Prostate gland (tissue), 2 donors: ENCODE measurements at places on chromosomes 1 and 21. TPM values are rescaled to one million over a fixed set of nuclear protein-coding genes. Genes with fewer than 3 reads are reported as not detected.

DNA sequence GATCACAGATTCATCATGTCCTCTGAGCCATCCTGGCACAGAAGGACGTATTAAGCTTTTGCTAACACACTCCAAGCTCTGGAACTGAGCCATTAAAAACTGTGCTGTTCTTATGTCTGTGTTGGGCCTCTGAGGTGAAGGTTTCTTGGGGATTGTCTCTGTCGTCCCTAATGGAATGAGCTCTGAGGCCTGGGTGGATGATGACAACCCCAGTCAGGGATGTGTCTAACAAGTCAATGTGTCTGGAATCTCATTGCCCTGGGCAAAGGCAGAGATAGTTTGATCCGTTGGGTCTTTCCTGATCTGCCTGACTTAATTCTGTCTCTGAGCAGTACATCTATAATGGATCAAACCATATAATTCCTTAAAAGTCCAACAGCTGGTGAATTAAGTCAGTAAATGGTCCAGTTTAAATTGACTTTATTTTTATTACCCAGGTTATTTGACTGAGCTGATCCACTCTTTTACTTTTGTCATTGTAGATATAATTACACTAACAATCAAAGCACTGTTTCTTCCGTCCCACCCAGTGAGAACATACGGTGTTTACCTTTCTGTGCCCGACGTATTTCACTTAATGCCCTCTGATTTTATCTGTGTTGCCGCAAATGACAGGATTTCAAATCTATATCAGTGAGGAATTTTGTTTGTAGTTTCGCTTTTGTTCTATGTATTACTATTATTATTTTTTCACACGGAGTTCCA lies 38.8 kb upstream of the OR2B11 start:
- no peak overlapping the region for H3K4me3 ChIP-seq
- no peaks in the 10 kb centered on the region for H3K36me3 ChIP-seq
- H3K27ac ChIP-seq: peak overlapping the region; percentile 23
- H3K27me3 ChIP-seq: no peaks in the 10 kb centered on the region
- no peaks in the 10 kb centered on the region for H3K4me1 ChIP-seq

Gene IVL
- 0.57 TPM for total RNA-seq

DNA sequence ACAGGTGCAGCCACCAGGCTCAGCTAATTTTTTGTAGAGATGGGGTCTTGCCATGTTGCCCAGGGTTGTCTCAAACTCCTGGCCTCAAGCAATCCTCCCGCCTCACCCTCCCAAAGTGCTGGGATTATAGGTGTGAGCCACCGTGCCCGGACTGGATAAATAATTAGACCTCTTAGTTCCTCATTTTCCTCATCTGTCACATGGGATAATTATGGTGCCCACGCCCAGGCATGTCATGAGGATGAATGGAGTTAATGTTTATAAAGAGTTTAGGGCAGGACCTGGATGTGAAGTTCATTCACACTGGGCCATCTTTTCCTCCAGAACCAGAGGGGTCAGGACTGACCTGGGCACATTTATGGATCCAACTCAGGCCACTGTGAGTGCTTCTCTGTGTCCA lies 23.7 kb downstream of the PADI3 start:
- no peaks in the 10 kb centered on the region for H3K36me3 ChIP-seq
- no peaks in the 10 kb centered on the region for H3K4me1 ChIP-seq
- H3K4me3 ChIP-seq: no peak overlapping the region
- no peaks in the 10 kb centered on the region for H3K27me3 ChIP-seq
- H3K27ac ChIP-seq: no peak overlapping the region

Gene NES
- 33.4 TPM for total RNA-seq

- DNase-seq: no peak
- peaks cover 16% of the 10 kb centered on the region for H3K27me3 ChIP-seq
- H3K4me1 ChIP-seq: no peaks in the 10 kb centered on the region
- H3K36me3 ChIP-seq: no peaks in the 10 kb centered on the region
- no peak overlapping the region for H3K27ac ChIP-seq
Observed at GRCh38 chr1:2935184-2935583, 86.1 kb upstream of the ACTRT2 start.

DNA sequence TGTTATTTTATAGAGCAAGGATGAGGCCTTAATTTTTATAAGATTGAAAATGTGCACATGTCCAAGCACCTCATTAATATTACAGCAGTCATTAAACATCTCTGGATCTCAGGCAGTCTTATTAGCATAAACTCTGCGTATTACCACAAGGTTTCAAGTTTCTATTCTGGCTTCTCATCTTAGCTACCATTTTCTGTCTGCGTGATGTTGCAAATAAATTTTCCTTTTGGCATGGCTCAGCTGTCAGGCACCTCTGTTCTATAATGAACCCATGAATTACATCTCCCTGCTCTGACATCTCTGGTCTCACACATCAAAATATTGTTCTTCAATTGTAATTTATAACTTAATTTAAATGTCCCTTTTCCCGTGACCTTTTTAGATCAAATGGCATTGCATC lies 156.5 kb downstream of the SLC45A1 start:
- no peak overlapping the region for H3K4me3 ChIP-seq
- no peak overlapping the region for H3K27ac ChIP-seq
- no peaks in the 10 kb centered on the region for H3K36me3 ChIP-seq

Gene ZBTB17
- total RNA-seq: 28.2 TPM

Gene ELOA
- total RNA-seq: 42.1 TPM

Gene TNFRSF4
- 0.50 TPM for total RNA-seq

- DNase-seq: no peak
- H3K27ac ChIP-seq: no peak overlapping the region
- peaks cover 10% of the 10 kb centered on the region for H3K4me1 ChIP-seq
- H3K4me3 ChIP-seq: no peak overlapping the region
- H3K27me3 ChIP-seq: no peaks in the 10 kb centered on the region
Observed at GRCh38 chr1:10939654-10940450, 72.6 kb upstream of the TARDBP start.

DNA sequence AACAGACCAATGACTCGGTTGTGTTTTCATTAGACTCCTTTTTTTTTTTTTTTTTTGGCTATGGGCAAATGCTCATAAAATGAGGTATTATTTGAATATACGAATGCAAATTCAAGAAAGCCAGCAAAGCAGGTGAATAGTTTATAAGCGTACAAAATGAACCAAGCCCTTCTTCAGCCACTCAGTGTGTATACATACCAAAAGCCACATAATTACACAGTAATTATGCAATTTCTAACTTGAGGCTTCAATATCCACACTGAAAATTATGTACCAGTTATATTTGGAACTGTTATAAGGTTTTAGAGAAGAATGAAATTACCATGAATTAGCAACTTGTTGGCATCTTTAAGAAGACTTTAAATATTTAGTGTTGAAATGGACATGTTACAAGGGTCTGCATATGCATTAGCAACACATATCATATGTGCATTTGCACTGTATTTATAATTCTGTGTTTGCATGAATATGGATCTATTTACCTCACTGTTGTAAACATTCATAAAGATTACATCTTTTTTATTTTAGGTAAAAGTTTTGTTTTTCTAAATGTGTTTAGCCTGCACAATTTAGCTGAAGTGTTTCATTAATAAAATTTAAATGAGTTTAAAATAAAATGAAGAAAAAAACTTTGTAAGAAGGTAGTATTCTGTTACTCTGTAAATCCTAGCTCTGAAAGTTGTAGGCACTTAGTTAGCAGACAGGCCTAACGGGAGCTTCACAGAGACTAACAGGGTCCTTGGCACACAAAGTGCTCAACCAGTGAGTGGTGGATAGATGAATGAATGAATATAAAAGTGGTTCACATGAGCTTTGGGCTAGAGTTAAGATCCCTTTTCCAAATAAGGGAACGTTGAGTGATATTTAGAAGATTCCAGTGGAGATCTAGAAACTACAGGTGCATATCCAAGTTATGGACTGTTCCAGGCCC lies 241.0 kb upstream of the NFIA start:
- no peak for DNase-seq
- no peaks in the 10 kb centered on the region for H3K36me3 ChIP-seq
- H3K4me1 ChIP-seq: no peaks in the 10 kb centered on the region
- H3K4me3 ChIP-seq: no peak overlapping the region
- H3K27ac ChIP-seq: no peak overlapping the region

DNA sequence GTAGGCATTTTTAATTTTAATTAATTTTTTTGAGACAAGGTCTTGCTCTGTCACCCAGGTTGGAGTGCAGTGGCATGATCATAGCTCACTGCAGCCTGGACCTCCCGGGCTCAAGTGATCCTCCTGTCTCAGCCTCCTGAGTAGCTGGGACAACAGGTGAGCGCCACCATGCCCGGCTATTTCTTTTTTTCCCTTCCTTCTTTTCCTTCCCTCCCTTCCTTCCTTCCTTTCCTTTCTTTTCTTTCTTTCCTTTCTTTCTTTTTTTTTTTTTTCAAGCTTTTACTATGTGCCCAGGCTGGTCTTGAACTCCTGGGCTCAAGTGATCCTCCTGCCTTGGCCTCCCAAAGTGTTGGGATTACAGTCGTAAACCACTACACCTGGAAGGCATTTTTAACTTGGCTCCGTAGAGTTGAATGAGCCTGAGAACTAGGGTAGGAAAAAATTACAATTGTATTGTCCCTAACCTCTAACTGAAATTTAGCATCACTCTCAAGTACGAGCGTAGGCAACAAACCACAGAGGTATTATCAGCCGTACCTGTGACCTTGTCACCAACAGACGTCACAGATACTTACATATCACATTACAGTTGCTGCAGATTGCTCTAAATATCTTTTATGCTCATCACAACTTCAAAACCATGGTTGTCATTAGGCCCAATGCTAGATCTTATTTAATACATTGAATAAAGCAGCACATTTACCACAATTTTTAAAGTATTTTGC lies 8.0 kb downstream of the RUNX3 start:
- no peak overlapping the region for H3K27ac ChIP-seq
- no peak overlapping the region for H3K4me3 ChIP-seq
- H3K4me1 ChIP-seq: no peaks in the 10 kb centered on the region
- DNase-seq: no peak
- peaks cover 9% of the 10 kb centered on the region for H3K27me3 ChIP-seq

Gene CRYZ
- 21.2 TPM for total RNA-seq

DNA sequence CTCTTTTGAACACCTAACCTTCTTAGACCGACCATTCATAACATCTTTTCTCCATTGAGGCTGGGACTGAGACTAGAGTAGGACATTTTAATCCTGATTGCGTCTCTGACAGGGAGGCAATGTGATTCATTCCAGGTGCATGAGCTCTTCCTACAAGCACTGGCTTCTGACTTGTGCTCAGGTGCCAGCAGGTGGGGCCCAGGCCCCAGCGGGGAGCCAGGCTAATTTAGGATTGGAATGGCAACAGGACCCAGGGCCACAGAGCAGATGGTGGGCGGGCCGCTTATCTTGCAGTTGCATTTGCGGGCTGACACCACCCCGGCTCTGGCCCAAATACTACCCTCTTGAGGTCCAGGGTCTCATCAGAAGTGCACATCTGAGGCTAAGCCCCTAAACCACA lies 4.1 kb downstream of the GPA33 start:
- H3K27me3 ChIP-seq: no peaks in the 10 kb centered on the region
- H3K36me3 ChIP-seq: no peaks in the 10 kb centered on the region
- H3K27ac ChIP-seq: no peak overlapping the region
- H3K4me1 ChIP-seq: no peaks in the 10 kb centered on the region
- H3K4me3 ChIP-seq: no peak overlapping the region

DNA sequence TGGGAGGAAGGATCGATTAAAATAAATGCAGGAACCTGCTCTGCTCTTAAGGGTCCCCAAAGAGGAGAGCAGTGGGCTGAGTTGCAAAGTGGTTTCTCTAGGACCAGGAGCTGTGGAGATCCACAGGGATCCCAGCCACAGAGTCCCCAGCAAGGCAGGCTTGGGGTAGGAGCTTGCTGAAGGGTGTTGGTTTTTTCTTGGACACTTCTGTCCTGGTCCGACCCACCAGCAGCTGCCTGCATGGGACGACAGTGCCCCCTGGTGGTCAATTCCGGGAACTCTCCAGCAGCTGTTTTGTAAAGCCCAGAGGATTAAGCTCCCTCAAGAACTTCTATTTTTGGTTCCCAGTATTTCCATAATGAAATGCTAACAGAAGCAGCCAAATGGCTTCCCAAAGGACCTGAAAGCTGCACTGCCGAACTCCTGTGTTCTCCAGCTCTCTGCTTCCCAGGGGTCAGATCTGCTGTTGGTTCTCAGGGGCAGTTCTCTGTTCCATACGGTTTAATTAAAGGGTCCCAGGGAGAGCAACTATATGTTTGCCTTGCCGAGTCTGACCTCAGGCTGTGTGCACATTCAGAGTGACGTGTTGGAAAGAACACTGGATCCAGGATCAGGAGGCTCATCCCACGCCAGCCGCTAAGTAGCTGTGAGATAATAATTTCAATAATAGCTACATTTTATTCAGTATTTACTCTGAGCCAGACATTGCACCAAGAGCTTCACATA lies 23.2 kb downstream of the NENF start:
- H3K4me3 ChIP-seq: no peak overlapping the region
- no peaks in the 10 kb centered on the region for H3K36me3 ChIP-seq
- no peaks in the 10 kb centered on the region for H3K27me3 ChIP-seq

DNA sequence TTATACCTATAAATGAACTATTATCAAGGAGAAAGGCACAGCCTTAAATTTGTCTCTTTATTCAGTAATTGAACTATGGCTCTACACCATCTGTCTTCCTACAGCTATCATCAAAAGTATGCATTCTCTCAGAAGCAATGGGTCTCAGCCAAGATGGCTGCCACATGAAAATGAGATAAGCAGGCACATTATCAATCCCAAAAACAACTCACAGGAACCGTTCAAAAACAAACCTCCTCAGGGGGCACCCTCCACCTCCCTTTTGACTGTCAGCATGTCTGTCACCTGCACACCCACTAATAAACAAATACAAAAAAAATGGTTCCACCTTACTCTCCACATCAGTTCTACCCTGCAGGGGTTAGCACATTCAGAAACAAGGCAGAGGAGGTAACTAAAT lies 23.6 kb downstream of the KIAA0319L start:
- H3K27ac ChIP-seq: no peak overlapping the region
- no peak overlapping the region for H3K4me3 ChIP-seq
- no peaks in the 10 kb centered on the region for H3K4me1 ChIP-seq
- no peaks in the 10 kb centered on the region for H3K36me3 ChIP-seq
- DNase-seq: no peak

Gene EPHA10
- 0.73 TPM for total RNA-seq

Gene S100A7
- total RNA-seq: not detected

GRCh38 chr1:161382214-161383019 lies 14.7 kb upstream of the CFAP126 start:
- H3K27me3 ChIP-seq: no peaks in the 10 kb centered on the region
- H3K36me3 ChIP-seq: no peaks in the 10 kb centered on the region
- no peak overlapping the region for H3K27ac ChIP-seq
- no peak overlapping the region for H3K4me3 ChIP-seq
- DNase-seq: peak; percentile 16
- no peaks in the 10 kb centered on the region for H3K4me1 ChIP-seq
